ENCODE measurements at places on chromosomes 7 and 10.

DNA sequence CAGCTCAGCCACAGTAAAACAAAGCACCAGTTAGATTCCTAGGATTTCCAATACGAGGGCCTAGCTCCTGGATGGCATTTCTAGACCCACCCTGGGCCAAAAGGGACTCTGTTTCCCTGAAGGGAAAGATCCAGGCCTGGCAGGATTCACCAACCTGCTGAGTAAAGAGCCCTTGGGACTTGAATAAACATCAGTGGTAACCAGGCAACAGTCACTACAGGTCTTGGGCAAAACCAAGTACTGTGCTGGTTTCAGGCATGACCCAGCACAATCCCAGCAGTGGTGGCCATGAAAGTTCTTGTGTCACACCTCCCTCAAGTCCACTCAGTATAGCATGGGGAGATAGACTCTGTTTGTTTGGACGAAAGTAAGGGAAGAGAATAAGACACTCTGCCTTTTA lies 31.0 kb upstream of the STARD3NL start:
- DNase-seq: peak; percentile 89

DNA sequence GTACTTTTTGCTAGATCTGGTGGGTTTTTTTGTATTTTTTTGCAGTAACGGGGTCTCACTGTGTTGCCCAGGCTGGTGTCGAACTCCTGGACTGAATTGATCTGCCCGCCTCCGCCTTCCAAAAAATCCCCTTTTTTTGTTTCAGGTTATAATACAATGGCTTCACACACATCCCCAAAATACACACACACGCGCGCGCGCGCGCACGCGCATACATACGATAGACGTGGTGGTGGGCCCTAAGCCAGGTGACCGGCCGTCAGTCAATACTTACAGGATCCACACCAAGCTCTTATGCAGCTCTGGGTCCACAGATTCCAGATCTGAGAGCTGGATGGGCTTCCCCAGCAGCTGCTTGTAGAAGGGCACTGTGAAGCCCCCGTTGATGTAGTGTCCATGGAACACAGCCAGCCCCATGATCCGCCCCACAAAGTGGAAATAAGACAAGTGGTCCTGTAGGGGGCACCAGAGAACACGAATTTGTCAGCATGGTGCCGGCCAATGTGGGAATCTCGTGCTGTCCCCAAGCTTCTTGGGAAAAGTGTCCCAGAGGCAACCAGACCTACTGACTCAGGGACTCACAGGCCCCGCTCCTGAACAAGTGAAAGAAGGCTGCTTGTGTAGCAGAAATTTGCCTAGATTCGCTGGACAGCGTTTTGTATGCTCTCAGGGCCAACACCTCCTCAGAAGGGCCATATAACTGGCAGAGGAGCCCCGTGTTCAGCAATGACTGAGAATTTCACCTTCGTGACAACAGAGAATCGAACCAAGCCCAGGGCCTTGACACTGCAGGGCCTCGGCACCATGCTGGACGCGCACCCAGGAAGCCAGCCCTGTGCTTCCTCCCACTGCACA lies 103.6 kb downstream of the SMURF1 start:
- DNase-seq: peak; percentile 93

DNA sequence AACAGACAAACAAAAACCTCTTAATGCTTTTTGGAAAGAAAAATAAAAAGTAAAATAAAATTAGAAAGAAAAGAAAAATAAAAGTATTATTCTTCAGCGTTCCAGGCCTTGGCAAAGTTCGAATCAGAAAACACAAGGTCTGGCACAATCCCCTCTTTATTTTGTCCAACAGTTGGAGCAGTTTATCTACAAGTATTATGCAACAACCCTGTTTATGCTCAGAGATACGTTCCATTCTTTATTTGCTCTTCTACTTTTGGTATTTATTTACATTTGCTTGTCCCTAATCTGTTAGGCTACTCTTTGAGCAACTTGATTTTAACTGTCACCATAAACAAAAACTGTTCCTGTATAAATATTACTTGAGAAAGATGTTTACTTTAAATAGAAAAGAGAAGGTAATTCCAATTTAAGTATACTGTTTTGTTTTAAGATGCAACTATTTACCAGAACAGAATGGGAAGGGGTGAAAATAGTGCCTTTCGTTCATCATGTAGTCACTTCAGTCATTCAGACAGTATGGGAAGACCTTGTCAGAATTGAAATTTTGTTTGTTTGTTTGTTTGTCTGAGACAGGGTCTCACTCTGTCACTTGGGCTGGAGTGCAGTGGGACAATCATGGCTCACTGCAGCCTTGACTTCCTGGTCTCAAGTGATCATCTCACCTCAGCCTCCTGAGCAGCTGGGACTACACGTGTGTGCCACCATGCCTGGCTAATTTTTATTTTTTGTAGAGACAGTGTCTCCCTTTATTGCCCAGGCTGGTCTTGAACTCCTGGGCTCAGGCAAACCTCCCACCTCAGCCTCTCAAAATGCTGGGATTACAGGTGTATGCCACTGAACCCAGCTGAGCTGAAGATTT lies 5.7 kb downstream of the PDK4 start:
- DNase-seq: peak; percentile 56

DNA sequence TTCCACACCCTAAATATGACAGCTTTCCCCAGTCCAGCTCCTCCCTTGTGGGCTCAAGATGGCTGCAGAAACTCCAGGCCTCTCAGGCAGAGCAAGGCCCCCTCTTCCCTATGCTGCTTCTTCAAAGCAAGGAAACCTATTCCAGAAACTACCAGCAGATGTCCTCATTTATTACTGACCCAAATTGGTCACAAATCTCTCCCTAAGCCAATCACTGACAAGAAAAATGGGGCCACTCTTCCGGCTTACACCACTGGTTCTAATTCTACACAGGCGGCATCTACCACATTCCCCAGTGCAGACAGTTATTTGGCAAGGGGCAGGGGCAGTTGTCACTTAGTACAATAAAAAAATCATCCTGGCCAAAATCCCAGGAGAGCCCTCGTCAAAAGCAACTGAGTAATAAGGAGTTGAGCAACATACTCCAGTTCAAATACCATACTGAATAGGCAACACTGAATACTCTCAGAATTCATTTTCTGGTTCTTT lies 150.4 kb downstream of the SFMBT2 start:
- peak; percentile 41 for DNase-seq

GRCh38 chr10:80140251-80140650 lies 7.7 kb downstream of the PLAC9 start:
- no peak for DNase-seq

Data from DMS53 (cell line).